Endothelial cell of umbilical vein (primary cell): ENCODE measurements at places on chromosomes 5 and 9.

- DNase-seq = peak; percentile 45
These were observed 99.2 kb downstream of the ARRDC3 start for GRCh38 chr5:91283899-91284298.

DNA sequence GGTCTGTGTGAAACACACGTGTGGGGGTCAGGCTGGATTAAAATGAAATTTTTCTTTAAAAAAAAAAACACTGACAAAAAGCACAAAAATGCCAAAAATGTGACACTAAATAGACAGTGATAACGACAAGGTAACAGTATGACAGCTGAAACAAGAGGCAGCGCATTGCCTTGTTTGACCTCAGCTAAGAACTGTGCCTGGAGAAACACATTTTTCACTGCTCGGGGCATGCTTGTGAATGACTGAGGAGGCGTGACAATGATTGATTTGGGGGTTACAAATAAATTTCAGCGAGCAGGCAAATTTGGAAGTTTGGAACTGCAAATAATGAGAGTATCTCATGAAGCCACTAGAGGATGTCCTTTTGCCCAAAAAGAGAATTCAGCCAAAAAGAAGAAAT is 44.2 kb upstream of the SPATA31C2 start:
- DNase-seq = no peak

DNA sequence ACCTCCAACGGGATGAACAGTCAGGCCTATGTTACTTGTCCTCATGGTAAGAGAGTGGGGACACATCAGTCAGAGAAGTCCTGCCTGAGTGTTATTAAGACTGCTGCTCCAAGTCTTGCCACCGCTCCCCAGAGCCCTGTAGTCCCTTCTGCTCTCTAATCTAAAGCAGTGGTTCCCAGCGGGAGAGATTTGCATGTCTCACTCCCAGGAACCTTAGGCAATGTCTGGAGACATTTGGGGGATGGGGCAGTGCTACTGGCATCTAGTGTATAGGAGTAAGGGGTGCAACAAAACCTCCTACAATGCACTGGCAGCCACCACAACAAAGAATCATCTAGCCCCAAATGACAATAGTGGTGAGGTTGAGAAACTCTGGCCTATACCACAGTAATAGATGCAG is 2.6 kb upstream of the SVEP1 start:
- DNase-seq = no peak

DNA sequence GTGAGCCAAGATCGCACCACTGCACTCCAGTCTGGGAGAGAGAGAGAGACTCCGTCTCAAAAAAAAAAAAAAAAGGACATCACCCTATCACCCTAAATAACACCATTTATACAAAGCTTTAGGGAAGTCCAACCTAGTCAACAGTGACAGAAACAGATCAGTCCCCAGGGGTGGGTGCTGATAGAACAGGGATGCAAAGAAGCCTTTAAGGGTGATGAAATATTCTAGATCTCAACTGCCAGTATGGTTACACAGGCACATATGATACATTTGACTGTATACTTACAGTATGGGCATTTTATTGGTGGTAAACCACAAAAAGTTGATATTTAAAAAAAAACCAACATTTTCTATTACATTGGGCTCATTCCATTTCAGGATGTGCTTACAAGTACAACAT is 4.8 kb downstream of the RETREG1 start:
- no peak for DNase-seq

- peak; percentile 57 for DNase-seq
These were observed 47.4 kb upstream of the BARX1 start for GRCh38 chr9:94002316-94003140.

DNA sequence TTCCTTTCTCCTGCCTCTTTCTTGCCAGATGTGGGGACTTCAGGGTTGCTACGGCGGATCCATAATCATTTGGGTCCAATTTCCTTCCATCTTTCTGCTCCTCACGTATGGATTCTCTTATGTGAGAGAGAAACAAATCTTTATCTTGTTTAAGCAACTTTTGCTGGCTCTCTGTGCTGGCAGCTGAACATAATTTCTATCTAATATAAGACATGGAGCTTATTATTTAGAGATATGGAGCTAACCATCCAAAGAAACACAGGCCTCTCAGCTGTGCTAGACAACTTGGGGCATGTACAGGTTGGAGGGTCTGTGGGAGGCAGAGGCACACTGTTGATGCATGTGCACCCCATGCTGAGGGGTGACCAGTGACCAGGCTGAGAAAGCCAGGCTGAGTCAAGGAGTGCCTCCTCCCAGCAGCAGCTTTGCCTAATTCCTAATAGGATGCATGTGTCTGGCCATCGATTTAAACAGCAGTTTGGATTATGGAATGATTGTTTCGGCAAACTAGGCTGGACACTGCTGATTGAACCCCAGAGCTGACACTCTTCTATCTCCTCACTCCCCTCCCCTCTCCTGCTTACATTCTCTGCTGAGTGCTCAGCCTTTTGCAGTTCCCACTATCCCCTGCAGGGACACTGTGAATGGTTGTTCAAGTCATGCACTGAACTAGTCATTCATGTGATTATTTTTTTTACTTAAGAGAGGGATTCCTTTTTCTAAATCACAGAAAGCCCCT is 195.8 kb downstream of the ERCC6L2 start:
- peak; percentile 20 for DNase-seq

- DNase-seq = no peak
These were observed 202.6 kb downstream of the ARRDC3 start for GRCh38 chr5:91180506-91180905.

GRCh38 chr9:124261736-124262648 is 4.2 kb downstream of the NEK6 start:
- peak; percentile 16 for DNase-seq

GRCh38 chr9:137880976-137881530 is 3.5 kb downstream of the CACNA1B start:
- no peak for DNase-seq

DNA sequence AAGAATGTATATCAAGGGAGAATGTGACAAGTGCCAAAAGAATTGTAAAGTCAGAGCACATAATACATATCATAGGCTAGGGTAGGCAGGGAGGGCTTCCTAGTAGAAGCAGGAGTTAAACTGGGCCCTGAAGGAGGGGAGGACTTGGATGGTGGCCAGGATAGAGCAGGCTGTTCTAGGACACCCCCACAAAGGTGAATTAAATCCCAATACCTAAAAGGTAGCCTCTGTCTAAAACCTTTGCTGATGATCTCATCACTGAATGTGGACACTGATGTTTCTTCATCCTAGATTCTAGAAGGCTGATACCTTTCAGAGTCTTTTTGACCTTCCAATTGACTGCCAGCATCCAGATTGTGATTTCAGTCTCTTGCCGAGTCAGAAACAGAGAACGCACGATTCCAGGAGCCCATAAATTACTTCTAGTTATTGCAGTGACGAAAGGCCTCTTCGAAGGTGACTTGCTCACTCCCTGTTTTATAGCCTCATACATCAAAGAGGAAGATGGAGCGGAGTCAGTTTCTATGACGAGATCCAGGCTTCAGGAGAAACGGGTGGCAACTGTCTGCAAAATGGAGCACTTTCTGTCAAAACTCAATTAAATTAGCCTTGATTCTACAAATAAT is 43.2 kb downstream of the KIF4B start:
- no peak for DNase-seq

GRCh38 chr9:13607481-13608441 is 328.3 kb upstream of the MPDZ start:
- DNase-seq = peak; percentile 27

DNA sequence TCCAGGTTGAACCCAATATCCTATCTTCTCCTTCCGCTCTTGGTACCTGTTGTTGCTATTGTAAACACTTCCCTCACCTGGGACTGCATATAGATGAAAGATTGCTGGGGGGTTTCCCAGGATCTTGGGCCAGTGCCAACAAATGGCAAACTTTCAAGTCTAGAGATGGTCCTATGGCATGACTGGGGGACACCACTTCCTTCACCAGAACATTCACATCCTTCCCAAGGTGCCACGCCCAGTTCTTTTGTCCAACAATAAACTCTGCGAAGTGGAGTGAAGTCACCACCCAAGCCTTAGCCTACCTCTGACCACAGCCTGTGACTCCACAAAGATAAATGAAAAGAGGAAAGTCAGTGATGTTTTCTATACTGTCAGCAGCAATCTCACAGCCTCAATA is 34.4 kb downstream of the DOCK8 start:
- no peak for DNase-seq

DNA sequence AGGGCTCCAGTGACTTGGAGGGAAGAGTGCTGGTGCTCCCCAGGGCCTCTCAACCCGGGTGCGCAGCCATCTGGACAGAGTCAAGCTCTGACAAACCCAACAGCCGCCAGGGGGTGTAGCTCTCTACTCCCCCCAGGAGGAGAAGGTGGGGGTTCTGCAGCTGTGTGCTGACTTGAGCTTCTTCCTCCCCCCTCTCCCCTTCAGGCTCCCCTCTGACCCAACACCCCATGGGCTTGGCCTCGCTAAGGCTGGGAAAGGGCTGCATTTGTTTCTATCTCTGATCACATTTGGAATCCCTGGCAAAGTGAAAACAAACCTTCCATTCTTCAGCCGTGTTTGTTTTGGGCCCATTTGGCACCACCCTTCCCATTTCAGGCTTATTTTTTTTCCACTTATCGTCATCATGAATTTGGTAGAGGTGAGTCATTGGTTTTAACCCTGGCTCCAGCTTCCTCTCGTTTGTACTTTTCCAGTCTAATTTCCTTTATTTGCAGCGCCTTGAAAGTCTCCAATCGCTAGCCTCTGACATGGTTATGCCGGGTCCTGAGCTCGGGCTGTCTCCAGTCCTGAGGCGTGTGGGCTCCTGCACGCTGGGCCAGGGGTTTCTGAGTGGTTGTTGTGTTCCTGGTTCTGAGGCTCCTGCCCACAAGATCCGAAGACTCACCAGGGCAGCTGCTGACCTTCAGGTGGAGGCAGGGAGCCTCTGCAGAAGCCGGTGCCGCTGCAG is 36.1 kb downstream of the DAP start:
- peak; percentile 97 for DNase-seq

DNA sequence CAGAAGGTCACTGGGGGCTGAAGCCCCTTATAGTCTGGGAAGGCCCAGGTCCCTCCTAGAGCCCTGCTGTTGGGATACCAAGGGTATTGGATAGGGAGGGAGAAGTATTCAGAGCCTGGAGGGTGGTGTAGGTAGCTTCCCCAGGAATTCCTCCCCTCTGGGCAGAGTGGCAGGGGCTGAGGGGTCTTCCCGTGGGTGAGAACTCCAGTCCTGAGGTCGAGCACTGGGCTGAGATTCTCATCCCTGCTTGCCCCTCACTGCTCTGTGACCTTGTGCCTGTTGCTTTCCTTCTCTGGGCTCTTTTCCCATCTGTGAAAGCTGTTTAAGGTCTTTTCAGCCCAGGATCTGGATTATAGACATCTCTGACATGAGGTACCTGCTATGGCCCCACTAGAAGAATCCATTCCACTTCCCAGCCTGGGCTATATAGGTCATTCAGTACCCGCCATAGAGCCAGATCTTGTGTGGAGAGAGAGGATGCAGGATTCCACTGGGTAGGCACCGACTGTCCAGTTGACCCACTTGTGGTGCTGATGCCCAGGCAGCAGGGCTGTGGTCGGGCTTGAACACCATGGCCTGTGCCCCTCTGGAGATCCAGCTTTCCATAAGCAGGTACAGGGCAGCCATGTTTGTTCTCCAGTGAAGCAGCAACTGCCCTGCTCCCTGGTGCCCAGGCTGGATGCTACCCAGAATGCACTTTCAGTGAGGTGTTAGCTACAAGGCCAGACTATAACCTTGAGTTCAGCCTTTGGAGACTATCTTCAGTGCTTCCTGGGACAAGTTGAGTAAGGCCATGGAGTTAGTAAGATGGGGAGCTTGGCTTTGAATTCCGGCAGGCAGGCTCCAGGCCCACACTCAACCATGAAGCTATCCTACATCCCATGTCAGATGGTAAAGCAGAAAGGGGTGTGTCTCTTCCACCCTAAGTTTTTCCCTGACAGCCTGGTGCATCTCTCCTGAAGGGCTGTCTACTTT is 60.1 kb downstream of the AMBP start:
- DNase-seq = no peak

DNA sequence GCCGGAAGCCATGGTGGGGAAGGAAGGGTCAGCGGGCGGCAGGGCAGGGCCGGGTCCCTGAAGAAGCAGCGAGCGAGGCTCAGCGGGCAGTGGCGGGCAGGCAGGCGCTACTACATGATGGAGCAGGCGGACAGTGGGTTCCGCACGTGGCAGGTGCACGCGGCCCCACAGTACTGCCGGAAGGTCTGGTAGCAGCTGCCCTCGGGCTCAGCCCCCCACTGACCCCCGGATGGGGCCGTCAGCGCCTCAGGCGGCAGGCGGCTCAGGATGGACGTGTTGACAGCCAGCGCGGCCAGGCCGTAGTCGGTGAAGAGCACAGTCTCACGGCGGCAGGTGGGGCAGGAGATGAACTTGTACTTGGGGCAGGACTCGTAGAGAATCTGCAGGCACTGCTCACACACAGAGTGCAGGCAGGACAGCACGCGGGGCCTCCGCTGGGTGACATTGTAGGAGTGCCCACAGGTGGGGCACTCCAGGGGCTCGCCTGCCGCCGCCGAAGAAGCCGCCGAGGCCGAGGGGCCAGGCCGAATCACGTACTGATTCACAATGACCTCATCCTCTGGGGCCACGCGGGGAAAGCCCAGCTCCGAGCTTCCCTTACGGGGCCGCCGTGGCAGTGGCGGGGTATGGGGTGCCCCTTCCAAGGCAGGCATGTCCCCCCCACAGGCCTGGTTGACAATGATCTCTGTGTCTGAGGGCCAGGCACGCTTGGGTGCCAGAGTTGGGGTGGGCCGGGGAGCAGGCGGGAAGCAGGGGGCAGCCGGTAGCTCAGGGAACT is 1.5 kb downstream of the RNF208 start:
- no peak for DNase-seq

DNA sequence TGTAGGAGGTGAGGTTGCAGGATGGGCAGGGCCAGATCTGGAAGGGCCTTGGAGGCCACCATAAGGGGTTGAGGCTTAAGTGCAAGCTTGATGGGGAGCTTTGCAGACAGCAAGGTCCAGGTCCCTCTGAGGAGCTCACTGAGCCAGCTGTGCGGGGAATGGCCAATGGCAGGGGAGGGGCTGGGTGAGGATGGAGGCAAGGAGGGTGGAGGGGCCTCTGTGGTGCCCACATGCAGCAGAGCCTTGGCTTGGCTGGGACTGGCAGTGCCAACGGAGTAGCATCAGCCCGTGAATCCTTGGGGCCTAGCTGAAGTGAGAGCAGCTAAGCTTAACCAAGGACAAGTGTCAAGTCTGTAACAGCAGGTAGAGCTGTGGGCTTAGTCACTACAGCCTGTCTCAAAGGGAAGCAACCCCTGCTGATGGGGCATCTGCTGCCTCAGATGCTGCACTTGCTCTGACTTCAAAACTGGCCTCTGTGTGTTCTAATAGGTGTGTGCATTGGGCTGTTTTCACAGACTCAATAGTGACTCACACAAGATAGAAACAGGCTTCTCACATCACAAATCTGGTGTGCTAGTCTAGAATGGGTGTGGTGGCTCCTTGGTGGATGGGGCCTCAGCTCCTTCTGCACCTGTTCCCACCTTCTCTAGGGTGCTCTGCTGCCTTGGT is 16.3 kb downstream of the GALNT12 start:
- DNase-seq = no peak
